Dermis microvascular lymphatic vessel endothelial cell (primary cell): ENCODE measurements at places on chromosomes 1 and 21. TPM values are rescaled to one million over a fixed set of nuclear protein-coding genes. Genes with fewer than 3 reads are reported as not detected.

DNA sequence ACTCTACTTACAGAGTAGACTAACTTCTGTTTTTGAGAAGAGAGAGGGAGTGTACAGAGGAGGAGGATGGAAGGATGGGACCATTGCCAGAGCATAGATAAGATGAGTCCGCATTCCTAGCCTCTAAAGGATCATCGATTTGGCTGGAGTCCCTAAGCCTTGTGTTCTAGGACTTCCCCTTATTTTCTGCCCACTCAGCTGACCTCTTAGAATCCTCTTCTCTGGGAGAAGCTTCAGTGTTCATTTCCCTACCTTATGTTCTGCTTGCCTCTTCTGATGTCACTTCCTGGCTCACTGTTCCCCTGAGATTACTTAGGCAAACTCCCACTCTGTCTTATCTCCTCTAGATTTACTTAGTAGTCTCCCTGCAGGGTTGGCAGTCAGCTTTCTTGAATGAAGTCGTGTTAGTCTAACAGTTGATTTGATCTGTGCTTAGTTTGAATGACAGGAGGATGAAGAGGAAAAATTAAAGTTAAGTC lies 156.7 kb downstream of the SYT2 start:
- no peak for DNase-seq

The SMIM1 gene
- 0.39 and 0.51 TPM in 2 replicates for total RNA-seq

- DNase-seq: no peak
Observed at GRCh38 chr1:33842348-33842747, 21.5 kb upstream of the HMGB4 start.

GRCh38 chr1:98121646-98122045 lies 200.8 kb upstream of the DPYD start:
- DNase-seq: no peak

DNA sequence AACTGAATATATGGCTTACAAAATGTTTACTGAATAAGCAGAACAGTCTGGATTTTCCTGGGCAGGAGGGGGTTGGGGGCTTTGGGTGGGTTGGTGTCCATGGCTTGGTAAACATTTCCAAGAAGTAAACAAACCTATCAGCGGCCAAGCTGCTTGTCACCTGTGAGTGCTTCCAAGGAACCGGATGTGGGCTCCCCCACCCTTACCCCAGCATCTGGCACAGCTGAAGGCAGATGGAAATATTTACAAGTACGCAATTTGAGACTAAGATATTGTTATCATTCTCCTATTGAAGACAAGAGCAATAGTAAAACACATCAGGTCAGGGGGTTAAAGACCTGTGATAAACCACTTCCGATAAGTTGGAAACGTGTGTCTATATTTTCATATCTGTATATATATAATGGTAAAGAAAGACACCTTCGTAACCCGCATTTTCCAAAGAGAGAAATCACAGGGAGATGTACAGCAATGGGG lies at the start of gene CLCA1:
Gene CLCA1 (plus strand): TSS at position 427 of the 477 bp plus-strand sequence. CDS start 45 bp downstream, at position 472.
- no peak for DNase-seq

DNA sequence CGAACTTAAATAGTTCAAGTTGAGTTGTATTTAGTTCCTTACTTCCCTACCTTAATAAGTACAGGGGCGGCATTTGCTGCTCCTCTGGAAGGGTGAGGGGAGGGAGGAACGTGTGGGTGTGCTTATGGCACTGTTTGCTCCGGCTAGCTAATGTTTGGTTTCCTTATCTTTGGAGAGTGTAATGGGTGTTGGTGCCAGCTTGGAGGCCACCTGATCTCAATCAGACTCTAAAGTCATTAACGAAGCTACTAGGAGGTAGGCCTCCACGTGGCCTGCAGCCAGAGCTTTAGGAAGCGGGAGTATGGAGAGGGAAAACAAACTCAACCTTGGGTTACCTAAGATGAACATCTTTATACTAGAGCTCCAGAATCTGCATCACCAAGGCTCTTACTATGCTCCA lies 43.0 kb upstream of the RAP1A start:
- no peak for DNase-seq

GRCh38 chr1:52502789-52503188 lies 50.1 kb downstream of the TUT4 start:
- peak; percentile 6 for DNase-seq

DNA sequence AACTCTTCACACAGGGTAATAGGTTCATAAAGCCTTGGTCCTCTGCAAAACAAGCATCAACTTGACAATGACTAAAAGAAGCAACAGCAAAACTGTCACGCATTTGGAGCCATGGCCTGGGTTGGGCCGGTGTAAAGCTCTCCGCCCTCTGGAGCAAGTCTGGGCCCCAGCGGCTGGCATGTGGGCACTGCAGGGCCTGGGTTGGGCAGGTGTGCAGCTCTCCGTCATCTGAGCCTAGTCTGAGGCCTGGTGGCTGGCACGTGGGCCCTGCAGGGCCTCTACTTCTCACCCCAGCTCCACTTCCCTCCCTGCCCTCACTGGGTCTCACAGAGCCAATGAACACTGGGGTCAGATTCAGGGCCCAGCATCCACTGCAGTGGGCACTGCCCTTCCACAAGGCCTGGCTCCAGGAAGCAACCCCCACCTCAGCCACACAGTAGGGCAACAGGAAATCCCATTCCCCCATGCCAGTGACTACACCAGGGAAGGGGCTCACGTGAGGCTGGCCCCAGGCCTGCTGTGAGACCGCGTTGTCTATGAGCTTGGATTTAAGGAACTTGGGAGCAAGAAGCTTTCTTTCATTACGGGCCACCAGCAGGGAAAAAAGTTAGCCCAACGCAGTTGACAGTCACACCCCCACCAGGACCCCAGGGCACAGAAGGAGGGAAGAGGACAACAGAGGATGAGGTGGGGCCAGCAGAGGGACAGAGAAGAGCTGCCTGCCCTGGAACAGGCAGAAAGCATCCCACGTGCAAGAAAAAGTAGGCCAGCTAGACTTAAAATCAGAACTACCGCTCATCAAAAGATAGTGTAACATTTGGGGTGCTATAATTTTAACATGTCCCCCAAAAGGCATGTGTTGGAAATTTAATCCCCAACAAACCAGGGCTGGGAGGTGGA lies 52.7 kb downstream of the NPHP4 start:
- no peak for DNase-seq

DNA sequence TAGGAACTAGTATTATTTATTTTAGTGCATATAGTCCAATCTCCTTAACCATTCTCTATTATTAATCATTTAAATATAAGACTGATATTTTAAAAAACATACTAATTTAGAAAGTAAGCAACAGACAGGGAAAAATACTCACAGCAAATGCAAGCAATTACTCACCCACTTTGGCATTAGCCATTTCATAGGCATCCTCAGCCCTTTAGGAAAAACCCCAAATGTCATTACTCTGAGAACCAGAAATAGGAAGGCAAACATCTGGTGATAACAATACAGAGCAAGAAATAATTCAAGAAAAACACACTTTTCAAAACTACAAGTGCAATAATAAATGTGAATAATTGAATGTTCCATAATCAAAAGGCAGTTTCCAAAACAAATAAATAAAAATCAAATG lies 545.1 kb downstream of the PLPP3 start:
- no peak for DNase-seq

- no peak for DNase-seq
Observed at GRCh38 chr1:112676543-112676942, 2.1 kb downstream of the MOV10 start.

The SPRR2G gene
- not detected in 2 replicates for total RNA-seq

GRCh38 chr1:61043010-61043820 lies 39.1 kb upstream of the NFIA start:
- DNase-seq: peak; percentile 81

DNA sequence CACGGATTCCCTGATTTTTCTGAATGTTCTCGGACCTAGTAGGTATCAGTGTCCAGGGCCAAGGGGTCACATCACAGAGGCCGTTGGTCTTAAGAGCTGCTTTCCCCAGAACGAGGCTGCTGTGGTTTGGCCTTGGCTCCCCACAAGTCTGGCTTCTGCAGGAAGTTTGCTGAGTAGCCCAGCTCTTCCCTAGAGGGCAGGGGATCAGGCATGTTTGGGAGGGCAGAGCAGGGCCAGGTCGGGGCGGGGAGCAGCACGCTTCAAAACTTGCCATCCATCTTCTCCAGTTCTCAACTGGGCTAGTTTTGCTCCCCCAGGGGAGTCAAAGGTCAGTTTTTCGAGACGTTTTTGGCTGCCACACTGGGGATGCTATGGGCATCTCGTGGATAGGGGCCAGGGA lies 37.0 kb downstream of the MAN1C1 start:
- DNase-seq: no peak

- DNase-seq: no peak
Observed at GRCh38 chr1:109084563-109085517, 5.7 kb upstream of the TMEM167B start.

DNA sequence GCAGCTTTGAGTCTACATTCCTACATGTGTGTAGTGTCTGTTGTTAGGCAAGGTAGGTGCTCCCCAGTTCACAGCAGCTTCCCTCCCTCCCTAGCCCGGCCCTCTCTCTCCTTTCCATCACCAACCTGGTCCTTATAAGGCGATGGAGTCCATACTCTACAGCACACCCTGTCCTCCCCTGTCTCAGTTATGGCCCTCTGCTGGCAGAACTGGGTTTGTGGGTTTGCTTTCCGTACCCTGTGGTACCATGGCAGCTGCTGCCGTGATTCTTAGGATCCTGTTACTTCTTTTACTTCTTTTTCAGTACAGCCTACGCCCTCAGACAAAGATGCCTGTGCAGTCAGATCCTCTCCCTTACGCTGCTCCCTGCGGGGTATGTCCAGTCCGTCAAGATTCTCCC lies 31.7 kb downstream of the AK5 start:
- DNase-seq: no peak

The HJV gene
- total RNA-seq: not detected in 2 replicates

The C1orf185 gene
- total RNA-seq: not detected in 2 replicates

DNA sequence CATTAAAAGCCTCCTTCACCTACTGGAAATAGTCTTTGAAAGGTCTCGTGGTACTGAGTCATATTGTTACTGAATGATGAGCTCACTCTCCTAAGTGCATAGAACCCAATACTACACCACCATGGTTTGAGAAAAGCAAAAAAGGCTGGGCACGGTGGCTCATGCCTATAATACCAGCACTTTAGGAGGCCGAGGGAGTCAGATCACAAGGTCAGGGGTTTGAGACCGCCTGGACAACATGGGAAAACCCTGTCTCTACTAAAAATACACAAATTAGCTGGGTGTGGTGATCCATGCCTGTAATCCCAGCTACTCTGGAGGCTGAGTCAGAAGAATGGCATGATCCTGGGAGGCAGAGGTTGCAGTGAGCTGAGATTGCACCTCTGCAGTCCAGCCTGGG lies 3.3 kb upstream of the HNRNPCL1 start:
- DNase-seq: no peak

- no peak for DNase-seq
Observed at GRCh38 chr1:171999756-172000155, 158.5 kb downstream of the DNM3 start.

DNA sequence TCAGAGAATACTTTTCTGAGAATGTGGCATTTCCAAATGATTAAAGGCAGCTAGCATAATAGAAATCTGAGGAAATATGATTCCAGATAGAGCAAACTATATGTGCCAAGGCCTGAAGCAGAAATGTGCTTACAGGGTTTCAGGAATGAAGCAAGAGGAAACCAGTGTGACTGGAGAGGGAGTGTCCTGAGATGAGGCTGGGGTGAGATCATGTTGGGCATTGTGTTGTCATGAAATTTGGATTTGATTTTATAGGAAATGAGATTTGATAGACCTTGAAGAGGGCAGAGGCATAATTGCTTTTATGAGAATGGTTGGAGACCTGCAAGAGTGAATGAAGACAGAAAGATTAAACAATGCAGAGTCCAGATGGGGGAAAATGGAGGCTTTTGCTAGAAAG lies 338.1 kb upstream of the SNX7 start:
- DNase-seq: peak; percentile 66

DNA sequence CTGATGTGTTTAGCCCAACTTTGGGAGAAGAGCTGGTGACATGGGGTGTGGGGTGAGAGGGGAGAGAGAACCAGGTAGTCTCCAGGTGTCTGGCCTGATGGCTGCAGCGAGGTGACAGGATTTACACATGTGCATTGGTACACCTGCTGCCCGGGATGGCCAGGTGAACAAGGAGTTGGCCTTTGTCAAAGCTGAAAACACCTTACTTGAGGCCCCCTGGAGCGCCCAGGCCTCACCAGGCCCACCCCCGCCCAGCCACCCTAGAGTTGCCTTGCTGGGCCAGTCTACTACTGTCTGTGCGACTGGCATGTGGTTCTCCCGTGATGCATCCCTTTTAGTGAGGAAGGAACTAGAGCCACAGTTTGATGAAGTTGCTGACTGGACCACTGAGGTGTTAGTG lies 90.5 kb downstream of the ADARB1 start:
- DNase-seq: no peak

The MYOM3 gene
- total RNA-seq: under 0.01 TPM in 1 of 2 replicates, not detected in the other

DNA sequence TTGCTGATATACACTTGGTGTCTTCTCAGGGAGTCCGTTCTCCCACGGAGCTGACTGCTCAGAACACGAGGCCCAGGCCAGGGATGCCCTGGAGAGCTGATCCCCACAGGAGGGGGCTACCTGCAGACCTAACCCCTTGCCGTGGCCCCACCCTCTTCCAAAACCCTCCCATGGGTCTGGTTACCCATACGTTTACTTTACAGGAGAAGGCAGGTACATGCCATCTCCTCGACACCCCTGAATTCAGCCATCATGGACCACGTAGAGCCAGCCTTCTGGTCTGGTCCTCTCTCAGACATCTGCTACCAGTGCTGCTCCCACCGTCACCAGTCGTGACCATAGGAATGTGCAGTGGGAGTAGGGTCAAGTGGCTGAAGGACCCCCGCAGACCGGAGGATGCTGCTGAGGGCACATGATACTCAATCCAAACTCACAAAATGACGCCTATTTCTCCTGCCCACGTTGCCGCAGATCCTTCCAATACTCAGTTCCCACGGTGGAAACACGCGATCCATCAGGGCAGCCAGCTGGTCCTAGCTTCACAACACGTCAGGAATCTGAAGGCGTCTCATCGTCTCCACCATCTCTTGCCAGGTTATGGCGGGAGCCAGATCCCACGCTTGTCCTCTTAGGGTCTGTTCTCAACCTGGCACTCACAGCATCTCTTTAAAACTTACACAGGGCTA lies 26.7 kb downstream of the PGBD5 start:
- no peak for DNase-seq

DNA sequence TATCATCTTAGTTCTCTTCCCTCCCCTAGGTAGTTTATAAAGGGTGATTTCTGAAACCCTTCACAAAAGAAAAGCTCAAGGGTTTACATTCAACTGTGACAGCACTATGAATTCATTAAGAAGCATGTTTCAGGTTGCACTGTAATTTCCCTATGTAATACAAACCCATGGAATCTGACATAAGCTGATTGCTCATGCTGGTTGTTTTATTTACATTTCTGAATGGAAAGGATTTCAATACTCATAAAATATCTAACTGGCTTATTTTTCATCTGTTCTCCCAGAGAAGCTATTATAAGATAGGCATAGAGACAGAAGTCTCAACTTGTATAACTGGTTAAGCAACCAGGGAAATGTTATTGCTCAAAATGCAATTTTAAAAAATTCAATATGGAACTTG lies 20.5 kb downstream of the WNT2B start:
- no peak for DNase-seq

The KLHL17 gene
- total RNA-seq: 2.6 and 5.2 TPM in 2 replicates

GRCh38 chr1:118773656-118774055 lies 214.5 kb downstream of the TBX15 start:
- DNase-seq: no peak

- DNase-seq: peak; percentile 14
Observed at GRCh38 chr1:8525216-8525557, 207.3 kb downstream of the SLC45A1 start.

The CLCA4 gene
- not detected in 2 replicates for total RNA-seq

- no peak for DNase-seq
Observed at GRCh38 chr1:165507570-165507969, 36.2 kb upstream of the LRRC52 start.
